ENCODE measurements at places on chromosomes 3 and 15.

- no peak for DNase-seq
Measured at GRCh38 chr3:109050591-109051167, 67.3 kb downstream of the MORC1 start.

DNA sequence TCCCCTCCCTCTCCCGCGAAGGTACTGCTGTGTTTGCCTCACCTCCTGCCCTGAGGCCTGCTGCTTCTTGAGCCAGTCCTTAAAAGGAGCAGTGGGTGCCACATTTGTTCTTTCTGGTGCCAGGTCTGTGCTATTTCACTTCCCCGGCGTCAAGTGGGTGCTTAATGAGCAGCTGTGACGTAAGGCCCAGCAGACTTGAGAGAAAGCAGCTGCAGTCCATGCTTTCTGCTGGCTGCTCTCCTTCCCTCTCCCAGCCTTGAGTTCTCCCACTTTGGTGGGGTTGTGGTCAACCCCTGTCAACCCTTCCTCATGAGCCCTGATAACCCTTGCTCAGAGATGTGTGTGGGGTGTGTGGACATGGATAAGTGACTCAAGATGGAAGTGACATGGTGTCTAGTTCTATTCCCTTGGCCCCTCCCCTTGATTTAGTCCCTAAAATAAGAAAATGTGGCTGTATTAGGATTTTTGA lies 6.9 kb downstream of the INAFM2 start:
- no peak for DNase-seq

DNA sequence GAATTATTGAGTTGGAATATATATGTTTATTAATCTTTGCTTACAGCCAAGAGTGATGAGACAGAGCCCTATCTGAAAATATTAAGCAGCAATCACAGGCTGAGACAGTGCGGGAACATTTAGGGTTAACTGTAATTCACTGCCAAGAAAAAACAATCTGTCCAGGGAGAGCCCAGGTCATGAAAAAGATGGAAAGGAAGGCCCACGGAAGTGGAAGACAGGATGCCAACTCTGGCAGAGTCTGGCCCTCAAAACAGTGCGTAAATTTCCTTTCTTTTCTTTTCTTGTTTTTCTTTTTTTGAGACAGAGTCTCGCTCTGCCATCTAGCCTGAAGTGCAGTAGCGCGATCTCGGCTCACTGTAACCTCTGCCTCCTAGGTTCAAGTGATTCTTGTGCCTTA lies 67.6 kb downstream of the SUMF1 start:
- no peak for DNase-seq

GRCh38 chr3:85180-85579 lies 111.4 kb upstream of the CHL1 start:
- DNase-seq = no peak

- DNase-seq = no peak
Measured at GRCh38 chr3:1717524-1717923, 381.1 kb upstream of the CNTN4 start.

GRCh38 chr3:53613125-53613524 lies 118.7 kb downstream of the CACNA1D start:
- no peak for DNase-seq

- DNase-seq = no peak
Measured at GRCh38 chr3:74904646-74905045, 290.2 kb upstream of the CNTN3 start.

- no peak for DNase-seq
Measured at GRCh38 chr15:42932833-42933515, 12.4 kb upstream of the TTBK2 start.

DNA sequence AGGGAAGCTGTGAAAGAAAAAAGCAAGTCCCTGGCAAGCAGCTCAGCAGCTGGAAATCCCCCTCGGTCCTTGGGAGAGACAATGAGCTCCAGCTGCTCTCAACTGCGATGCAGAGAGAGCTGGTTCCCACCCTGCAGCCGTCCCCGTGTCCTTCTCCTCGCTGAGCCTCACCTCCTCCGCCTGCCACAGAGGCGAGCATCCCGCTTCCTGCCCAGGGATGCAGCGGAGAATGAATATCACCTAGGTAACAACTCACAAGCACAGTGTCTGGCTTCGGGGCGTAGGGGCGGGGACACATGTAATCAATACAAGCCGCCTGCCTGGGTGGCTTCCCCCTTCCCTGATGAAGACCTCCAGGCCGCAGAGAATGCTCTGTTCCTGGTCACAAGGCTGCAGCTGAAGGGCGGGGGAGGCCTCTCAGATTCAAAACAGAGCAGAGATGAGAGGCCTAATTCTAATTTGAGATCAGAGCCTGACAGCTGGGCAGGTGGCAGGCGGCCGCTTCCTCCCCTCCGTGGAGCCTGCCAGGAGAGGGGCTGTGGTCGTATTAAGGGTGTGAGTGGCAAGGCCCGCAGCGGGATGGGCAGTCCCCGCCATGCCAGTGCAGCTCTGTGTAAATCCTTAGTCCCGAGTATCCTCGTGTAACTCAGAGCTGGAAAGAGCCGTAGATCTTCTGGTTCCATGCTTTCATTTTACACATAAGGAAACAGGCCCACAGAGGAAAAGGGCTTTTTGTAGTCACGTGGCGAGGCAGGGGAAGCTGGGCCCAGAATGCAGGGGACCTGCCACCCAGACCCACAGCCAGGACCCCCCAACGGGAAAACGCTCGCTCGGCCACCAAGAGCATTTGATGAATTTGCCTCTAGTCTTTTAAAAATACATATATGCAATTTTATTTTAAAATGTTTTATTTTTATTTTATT lies 24.3 kb downstream of the ZDHHC19 start:
- DNase-seq = no peak

DNA sequence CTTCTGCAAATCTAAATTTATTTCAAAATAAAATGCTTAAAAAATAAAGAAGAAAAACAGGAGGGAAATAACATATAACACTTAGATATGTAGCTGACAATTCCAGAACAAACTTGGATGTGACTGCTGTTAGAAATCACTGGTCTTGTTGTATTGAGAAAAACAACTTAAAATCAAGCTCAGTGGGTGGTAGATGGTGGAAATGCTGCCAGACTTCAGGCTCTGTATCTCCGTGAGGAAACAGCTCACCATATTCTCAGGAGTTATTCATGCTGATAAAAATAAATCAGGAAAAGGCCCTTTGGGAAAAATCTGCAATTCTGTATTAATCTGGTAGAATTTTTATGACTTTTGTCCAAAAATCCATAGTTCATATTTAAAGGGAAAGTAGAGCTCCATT lies 477.6 kb downstream of the RAP2B start:
- DNase-seq = no peak

DNA sequence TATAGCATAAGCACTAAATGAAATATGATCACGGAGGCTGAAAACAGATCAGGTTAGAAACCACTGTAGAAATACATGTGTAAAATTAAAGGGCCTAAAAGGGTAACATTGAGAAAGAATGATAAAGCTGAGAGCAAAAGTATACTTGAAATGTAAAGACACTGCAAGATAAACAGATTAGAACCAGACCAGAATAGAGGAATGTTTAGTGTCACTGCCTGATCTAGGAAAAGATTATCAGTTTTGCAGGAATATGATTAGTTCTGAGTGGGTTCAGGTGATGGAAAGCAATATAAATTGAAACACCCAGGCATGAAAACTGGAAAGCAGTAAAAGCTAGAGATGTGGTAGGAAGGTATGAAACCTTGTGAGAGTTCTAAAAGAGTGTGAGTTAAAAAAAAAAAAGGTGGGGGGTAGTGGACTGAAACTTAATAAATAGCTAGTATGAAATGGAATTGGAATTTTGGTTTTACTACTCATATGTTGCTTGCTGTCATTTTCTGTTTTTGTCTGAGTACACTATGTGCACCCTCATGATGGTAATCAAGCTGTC lies 16.0 kb upstream of the C3orf38 start:
- DNase-seq = no peak

DNA sequence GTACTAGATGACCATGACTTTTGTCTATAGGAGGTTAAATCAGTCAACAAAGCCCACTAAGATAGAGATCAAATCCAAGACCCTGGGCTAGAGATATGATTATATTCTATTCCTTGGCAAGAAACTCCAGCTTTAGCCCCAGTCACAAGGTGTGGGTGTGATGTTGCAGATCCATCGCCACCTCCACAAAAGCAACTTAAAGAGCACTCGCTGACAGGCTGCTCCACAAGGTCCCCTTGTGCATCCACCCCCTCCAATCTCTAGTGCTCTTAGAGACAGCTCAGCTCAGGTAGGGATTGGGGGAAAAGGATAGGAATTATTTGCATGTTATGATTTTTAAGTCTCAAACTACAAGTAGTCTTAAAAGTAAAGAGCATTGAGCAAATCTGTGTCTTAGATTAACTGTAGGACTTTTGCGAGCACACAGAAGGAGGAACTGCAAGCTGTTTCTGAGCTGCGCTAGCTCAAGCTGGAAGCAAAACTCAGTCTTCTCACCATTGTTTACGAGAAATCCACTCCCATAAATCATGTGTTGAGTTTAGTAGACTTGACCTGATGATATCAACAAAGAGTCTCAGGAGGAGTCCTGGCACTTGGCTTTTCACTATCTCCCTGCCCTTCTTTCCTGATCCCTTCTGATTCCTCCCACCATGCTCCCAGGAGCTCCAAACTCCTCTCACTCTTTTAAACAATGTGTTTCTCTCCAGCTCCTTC lies 177.6 kb downstream of the STAC start:
- DNase-seq = no peak

DNA sequence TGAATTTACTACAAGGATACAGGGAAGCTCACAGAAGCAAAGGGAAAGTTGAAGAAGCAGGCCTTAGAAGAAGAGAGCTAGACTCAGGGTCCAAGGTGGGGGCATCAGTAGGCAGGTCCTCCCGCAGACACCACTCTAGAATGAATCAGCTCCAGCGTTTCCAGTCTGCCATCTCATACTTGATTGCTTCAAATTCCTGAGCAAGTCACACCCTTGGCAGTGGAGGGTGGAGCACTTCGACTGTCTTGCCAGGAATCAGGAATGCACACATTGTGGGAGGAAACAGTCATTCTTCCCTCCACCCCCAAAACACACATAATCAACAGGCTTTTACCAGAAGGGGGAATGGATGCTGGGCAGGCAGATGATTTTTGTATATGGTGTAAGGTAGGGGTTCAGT lies 78.5 kb downstream of the CHCHD6 start:
- no peak for DNase-seq

- DNase-seq = no peak
Measured at GRCh38 chr3:59769127-59769750, 719.4 kb upstream of the CFAP20DC start.

- DNase-seq = no peak
Measured at GRCh38 chr3:184018424-184018973, 815 bp upstream of the ABCC5 start.

GRCh38 chr15:64138331-64138941 lies 13.1 kb upstream of the SNX22 start:
- no peak for DNase-seq

GRCh38 chr3:172562871-172563865 lies 39.9 kb upstream of the TNFSF10 start:
- DNase-seq = no peak

- no peak for DNase-seq
Measured at GRCh38 chr3:185561374-185561943, 9.1 kb upstream of the LIPH start.

DNA sequence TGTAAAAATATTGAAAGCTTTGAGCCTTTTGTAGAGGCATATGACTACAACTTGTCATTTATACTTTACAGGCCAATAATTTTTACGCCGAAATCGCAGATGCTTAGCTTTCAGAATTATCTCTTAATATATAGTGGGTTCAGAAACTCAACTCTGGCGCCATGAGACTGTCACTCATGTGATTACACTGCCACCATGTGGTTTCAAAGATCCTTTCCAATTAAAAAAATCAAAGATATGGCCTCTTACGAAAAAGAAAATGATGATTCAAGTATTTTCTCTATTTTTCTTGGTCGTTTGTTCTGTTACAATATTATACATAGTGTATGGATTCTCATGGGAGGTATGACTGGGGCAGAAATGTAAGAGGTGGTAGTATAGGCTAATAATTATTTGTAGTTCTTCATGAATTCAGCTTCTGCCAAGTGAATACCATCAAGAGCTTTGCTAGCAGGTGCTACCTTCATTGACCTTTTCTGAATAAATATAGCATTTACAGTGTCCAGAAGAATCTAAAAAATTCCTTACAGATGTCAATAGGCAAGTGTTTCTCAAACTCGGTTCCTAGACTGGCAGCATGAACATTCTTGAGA lies 751.7 kb upstream of the GOLIM4 start:
- DNase-seq = no peak

DNA sequence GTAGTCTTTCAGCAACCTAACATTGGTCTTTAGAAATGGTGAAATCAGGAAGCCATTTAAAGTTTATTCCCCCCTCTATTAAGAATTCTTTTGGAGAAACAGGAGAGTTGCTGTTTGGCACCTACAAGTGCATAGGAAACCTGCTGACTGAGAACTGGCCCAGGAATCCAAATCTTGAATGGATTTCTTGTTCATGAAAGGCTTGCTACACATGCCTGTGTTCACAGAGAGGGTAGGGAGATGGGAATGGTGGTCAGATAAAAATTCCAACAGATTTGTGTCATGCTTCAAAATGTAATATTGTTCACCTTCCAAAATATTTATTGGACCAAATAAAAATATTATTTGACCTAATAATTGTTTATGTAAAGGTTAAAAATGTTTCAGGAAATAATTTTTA lies 24.2 kb upstream of the ZPLD1 start:
- no peak for DNase-seq

DNA sequence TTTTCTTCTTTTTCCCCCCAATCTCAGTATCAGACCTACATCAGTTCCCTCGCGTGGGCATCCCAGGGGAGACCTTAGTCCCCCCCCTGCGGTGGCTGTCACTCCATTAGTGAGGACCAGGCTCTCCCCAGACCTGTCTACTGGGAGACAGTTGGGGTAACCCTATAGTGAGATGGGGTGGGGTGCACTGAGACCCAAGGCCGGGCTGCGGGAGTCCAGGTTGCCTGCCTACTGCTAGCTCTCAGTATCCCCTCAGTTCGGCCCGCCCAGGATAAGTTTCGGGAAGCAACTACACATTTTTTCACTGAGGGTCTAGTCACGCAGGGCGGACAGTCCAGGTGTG lies 671 bp upstream of the DCUN1D1 start:
- DNase-seq = no peak

GRCh38 chr3:113274425-113275257 lies 63.3 kb downstream of the BOC start:
- no peak for DNase-seq

GRCh38 chr15:86236356-86237110 lies 156.9 kb downstream of the AGBL1 start:
- no peak for DNase-seq

GRCh38 chr3:70813311-70813710 lies 500.9 kb upstream of the MDFIC2 start:
- no peak for DNase-seq

- DNase-seq = no peak
Measured at GRCh38 chr3:183541235-183541655, 14.3 kb downstream of the KLHL6 start.

DNA sequence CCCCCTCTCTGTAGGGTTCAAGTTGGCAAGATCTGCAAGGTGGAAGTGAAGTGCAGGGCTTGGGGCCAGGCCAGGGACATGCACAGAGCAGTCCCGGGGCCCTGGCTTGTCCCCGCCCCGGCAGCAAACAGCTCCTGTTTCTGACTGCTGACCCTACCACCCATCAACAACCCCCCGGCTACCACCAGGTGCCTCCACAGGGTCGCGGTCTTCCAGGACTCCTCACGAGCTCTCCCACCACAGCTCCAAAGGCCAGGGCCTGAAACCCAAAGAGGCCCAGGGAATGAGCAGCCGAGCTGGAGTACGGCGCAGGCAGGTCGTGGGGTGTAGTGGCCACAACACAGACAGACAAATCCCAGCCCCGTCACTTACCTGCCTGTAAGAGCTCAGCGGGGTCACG lies 121.3 kb upstream of the SMAD3 start:
- DNase-seq = no peak

Data from CD8-positive, alpha-beta memory T cell (primary cell).